ENCODE measurements at places on chromosomes 1 and 21.

- no peak for DNase-seq
Measured at GRCh38 chr1:98389809-98390208, 271.7 kb upstream of the SNX7 start.

DNA sequence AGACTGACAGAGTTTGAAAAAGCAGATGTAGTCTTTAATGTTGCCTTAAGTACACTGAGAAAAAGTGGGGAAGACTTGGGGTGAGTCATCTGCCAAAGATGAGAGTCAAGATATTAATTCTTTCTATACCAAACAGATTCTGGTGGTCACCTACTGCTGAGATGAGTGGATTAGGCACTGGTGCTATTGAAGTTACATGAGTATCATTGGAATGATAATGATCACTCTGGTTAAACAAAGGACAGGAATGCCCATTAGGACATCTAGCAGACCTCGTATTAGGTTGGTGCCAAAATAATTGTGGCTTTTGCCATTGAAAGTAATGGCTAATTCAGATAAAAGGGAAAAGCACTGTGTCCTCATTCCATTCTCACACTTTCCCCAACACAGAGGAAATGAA lies 1588.9 kb downstream of the KCNT2 start:
- DNase-seq, result no peak

DNA sequence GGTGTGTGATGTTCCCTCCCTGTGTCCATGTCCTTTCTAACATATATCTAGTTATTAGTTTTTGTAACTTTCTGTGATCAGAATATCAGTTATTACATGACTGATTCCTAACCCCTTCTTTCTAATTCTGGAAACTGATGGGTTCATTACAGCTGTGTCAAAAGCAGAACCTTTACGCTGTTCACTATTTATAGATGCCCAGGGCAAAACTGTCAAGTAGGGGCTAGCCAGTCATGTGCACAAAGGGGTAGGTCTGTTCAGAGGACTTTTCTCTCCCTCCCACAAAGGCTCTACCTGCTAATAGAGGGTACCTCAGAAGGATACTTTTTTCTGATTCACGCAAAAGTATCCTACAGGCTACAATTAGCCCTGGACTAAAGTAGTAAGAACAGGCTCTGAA lies 79.2 kb downstream of the NRDC start:
- DNase-seq, result no peak

GRCh38 chr1:100713626-100714025 lies 5.9 kb upstream of the VCAM1 start:
- DNase-seq, result no peak

DNA sequence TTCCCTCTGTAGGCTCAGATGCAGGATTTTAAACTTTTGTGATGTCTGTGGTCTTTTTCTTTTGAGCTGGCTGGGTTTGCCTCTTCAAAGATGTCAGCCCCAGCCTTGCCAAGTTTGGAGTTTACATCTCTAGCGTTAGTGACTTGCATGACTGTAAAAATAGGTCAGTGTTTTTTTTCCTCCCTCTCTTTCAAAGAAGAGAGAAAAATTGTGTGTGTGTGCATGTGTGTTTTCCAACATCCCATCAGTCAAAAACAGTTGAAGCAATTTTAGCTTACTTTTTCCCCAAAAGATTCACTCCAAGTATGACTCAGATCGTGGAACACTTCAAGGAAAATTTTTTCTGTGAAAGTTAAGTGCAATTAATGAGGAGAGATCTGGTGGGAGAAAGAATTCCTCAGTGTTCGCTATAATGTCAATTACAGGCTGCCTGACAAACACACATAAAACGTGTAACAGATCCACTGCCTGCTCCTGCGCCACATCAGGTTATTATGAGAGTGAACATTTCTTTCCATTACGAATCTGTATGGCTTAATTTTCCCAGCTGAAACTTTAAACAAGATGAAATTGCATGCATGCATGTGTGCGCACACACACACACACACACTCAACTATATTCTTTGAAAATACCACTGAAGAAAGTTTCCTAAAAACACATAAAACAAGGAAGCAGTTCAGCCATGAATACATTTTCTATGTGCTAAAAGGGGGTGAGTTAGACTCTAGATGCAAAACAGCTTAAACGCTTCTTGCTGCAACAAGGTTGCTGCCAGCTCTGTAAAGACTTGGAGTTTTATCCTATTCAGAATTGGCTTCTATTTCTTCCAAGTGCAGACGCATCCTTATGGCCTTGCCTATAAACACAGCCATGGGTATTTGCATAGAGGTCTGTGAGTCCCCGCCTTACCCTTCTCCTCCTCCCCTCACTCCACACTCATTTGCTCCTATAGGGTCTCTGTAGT lies 55.5 kb downstream of the TLR5 start:
- DNase-seq, result no peak

DNA sequence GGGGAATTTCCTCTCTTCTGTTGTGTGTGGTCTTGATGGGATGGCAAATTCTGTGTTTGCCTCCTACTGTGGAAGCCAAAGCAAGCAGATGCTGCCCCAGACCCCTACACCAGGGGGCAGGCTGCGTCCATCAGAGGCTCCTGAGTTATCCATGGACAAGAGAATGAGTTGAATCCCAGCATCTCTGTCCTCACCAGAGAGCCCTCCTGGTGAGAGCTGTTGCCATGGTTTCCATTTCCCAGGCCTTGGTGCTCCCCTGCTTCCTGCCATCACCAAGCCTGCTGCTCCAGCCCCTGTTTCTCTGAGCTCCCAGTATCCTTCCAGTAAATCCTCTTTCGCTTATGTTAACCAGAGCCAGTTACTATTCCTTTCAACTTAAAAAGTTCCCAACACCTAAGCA lies 20.4 kb upstream of the GNG12 start:
- DNase-seq, result no peak

DNA sequence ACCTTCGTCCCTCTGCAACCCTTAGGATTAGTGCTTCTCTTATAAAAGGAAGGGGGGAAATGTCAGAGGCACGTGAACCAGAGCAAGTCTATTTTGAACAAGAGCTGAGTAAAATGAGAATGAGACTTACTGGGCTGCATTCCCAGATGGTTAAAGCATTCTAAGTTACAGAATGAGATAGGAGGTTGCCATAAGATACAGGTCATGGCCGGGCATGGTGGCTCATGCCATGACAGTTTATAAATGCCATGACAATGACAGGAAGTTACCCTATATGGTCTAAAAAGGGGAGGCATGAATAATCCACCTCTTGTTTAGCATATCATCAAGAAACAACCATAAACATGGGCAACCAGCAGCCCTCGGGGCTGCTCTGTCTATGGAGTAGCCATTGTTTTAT lies 2.5 kb upstream of the AQP10 start:
- no peak for DNase-seq

DNA sequence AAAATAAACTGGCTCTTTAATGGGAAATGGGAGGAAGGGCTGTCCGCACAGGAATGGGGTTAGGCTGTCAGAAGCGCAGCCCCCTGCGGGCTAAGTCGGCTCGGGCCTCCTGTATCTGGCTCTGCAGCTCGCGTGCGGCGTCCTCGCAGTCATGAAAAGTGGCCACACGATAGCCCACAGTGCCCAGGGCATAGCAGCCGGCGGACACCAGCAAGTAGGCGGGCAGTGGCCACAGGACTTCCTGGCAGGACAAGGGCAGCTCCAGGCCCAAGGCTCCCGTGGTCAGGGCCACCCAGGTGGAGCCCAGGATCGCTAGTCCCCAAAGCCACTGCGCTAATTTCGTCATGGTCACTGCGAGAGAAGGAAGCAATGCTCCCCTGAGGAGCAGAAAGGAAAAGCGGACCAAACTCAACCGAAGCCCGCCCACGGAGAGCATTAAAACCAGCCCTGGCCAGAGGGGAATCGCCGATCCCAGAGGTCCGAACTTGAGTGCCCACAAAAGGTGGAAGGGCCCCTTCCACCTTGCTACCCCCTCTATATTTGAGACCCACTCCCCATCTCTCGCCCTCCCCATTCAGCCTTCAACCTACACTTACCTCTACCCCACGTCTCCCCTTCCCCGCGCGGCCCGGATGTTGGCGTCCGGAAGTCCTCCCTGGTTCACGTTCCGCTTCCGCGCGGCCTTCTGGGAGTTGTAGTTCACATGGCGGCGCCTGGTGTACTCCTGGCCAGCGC lies at the start of gene DPM3:
DPM3 (minus strand) TSS at position 637 of the 735 bp plus-strand sequence; CDS start at position 346, 291 bp downstream.
- DNase-seq, result peak; percentile 24

DNA sequence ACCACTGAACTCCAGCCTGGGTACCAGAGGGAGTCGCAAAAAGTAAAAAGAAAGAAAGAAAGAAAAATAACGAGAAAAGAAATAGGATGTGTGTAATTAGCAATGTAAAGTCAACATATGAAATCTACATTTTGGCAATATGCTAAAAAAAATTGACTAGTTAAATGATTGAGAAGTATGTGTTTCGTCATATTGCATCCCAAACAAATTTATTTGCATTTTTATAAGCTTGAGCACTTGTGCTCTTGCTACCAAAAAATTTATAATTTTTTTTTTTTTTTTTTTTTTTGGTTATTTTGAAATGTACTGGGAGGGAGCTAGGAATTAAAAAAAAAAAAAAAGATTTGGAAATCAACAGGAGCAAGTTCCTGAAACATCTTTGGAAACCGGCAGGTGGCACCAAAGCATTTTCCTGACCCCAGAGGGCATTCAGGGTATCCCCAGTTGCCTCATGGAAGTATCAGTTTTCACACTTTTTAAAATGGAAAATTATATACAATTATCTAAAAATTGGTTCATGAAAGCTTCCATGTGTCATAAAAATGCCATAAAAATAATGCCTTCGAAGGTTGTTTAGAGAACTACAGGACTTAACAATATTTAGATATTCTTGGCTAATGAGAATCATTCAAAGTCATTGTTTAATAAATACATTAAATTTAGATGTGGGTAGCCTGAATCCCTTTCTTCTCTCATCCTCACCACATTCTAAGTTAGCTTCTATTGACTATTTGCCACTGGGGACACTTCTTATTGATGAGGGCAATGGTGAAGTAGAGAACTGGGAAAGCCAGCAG lies 4.8 kb upstream of the HEATR1 start:
- no peak for DNase-seq

- no peak for DNase-seq
Measured at GRCh38 chr21:46622226-46622625, 13.2 kb upstream of the PRMT2 start.

- DNase-seq, result no peak
Measured at GRCh38 chr1:6526316-6526715, 28.0 kb downstream of the NOL9 start.

GRCh38 chr1:228268881-228269265 lies 61.0 kb downstream of the OBSCN start:
- no peak for DNase-seq

DNA sequence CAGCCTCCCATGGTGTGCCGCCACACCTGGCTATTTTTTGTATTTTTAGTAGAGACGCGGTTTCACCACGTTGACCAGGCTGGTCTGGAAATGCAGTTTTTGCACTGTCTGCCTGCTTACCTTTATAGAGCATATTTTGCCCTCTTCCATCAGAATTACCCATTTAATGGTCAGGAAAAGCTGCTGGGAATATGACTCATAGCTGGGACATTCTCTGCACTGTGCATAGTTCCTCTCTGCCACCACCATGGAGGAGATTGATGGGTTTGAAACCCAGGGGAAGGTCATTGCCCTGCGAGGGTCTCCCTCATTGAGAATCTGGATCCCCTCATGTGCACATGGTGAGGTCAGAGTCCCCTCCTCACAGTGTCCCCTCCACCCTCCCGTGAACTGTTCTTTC lies 32.1 kb downstream of the MX1 start:
- DNase-seq, result no peak

- no peak for DNase-seq
Measured at GRCh38 chr1:88371436-88372023, 312.5 kb upstream of the PKN2 start.

- no peak for DNase-seq
Measured at GRCh38 chr21:21029164-21029563, 31.0 kb downstream of the NCAM2 start.

- no peak for DNase-seq
Measured at GRCh38 chr1:202954057-202954745, 3.9 kb downstream of the ADIPOR1 start.

DNA sequence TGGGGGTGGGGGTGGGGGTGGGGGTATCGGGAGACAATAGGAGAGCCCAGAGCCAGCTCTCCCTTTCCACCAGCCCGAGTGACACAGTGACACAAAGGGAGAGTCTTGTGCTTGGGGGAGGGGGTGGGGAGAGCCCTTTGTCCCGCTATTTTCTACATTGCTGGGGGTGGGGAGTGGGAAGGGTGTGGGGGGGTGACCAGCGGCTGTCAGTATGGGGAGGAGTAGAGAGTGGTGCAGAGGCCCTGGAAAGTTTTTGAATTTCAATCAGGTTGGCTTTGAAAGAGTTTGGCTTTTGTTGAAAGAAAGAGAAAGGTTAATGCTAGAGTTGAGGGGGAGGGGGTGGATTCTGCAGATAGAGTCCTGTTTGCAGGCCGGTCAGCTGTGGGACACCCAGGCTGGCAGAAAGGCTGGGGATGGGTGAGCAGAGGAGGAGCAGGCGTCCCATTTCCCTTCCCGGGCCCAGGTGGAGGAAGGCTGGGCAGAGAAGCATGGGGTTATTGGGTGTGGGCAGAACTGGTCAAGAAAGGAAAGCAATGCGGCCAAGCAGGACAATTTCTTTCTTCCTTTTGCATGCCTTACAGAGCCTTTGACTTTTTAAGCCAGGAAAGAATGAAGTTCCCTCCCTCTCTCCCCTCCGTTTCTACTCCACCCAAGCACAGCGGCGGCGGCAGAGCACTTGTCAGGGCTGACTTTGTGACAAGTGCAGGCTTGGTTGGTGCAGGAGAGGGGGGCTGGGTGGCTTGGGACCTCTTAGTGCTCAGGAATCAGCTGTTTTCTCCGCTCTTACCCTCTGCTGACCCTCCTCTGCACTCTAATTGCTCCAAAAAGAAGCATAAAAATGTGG lies 96.2 kb downstream of the RNF220 start:
- no peak for DNase-seq

DNA sequence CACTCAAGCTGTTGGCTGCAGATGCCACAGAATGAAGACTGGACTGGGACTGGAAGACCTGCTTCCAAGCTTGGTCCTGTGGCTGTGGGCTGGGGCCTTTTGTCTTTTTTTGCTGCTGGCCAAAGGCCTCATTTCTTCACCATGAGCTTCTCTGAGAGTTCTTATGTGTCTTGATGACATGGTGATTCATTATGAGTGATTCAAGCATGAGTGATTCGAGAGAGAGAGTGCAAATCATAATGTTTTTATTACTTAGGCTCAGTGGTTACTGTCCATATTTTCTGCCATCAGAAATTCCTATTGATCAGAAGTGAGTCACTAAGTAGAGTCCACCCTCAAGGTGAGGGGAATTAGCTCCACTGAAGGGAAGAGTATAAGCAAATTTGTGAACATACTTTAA lies 94.0 kb downstream of the PCP4 start:
- no peak for DNase-seq

- no peak for DNase-seq
Measured at GRCh38 chr1:8679395-8679800, 138.0 kb downstream of the RERE start.

- no peak for DNase-seq
Measured at GRCh38 chr1:27603309-27603680, 649 bp downstream of the AHDC1 start.

GRCh38 chr1:24966121-24966723 lies 36.1 kb upstream of the RUNX3 start:
- no peak for DNase-seq

DNA sequence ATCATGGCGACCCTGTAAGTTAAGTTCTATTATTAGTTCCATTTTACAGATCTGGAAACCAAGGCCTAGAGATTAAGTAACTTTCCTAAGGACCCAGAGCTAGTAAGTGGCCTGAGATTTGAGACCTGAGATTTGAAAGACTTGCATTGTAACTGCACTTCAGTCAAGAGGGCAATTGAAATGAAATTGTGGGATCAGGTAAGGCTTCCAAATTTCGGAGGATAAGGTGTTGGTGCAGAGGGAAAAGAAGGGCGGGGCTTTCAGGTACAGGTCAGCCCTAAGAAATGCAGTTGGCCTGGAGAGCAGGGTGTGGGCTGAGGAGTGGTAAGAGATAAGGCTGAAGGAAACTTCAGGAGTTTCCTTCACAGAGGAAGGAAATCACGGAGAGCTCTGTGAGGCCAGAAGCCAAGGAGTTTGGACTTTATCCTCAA lies 51.1 kb downstream of the SLC16A1 start:
- no peak for DNase-seq
